Upper lobe of right lung (tissue), 1 donor: ENCODE measurements at places on chromosomes 4 and X. TPM values are rescaled to one million over a fixed set of nuclear protein-coding genes. Genes with fewer than 3 reads are reported as not detected.
A peak's percentile ranks its signal among the peaks of the same experiment; 100 is the strongest.

The HSFX1 gene
- 1.4 TPM for total RNA-seq

The REELD1 gene
- total RNA-seq = 0.29 TPM

The SCML1 gene
- total RNA-seq = 12.3 TPM

DNA sequence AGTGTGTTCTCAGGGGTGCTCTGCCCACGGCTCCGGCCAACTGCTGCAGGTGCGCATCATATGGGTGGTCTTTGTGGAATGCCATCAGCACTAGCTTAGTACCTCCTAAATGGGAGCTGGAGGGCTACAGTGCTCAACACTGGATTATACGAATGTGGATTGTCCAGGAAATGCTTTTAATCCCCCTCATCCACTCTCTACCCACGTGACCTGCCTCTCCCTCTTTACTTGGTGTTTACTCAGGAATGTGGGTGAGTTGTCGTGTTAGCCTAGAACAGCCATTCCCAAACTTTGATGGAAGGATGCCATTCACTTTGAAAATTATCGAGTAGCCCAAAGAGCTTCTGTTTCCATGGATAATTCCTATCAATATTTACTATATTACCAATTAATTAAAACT is 150.8 kb downstream of the PTTG2 start:
- H3K27ac ChIP-seq = no peak overlapping the region
- peaks cover 10% of the 10 kb centered on the region for H3K4me1 ChIP-seq
- no peak overlapping the region for H3K4me3 ChIP-seq

- peak; percentile 62 for DNase-seq
- H3K4me1 ChIP-seq = peaks cover 7% of the 10 kb centered on the region
- H3K27ac ChIP-seq = peak overlapping the region; percentile 38
- H3K4me3 ChIP-seq = no peak overlapping the region
- no peaks in the 10 kb centered on the region for H3K27me3 ChIP-seq
Measured at GRCh38 chrX:46628460-46629371, 55.2 kb downstream of the CHST7 start.

GRCh38 chr4:13543839-13544605 is at the start of gene NKX3-2:
TSS of gene NKX3-2 (minus strand) at chr4:13544508. CDS start at chr4:13544414, 94 bp downstream.
- no peaks in the 10 kb centered on the region for H3K36me3 ChIP-seq
- no peak for DNase-seq
- H3K27me3 ChIP-seq = peaks cover 98% of the 10 kb centered on the region

DNA sequence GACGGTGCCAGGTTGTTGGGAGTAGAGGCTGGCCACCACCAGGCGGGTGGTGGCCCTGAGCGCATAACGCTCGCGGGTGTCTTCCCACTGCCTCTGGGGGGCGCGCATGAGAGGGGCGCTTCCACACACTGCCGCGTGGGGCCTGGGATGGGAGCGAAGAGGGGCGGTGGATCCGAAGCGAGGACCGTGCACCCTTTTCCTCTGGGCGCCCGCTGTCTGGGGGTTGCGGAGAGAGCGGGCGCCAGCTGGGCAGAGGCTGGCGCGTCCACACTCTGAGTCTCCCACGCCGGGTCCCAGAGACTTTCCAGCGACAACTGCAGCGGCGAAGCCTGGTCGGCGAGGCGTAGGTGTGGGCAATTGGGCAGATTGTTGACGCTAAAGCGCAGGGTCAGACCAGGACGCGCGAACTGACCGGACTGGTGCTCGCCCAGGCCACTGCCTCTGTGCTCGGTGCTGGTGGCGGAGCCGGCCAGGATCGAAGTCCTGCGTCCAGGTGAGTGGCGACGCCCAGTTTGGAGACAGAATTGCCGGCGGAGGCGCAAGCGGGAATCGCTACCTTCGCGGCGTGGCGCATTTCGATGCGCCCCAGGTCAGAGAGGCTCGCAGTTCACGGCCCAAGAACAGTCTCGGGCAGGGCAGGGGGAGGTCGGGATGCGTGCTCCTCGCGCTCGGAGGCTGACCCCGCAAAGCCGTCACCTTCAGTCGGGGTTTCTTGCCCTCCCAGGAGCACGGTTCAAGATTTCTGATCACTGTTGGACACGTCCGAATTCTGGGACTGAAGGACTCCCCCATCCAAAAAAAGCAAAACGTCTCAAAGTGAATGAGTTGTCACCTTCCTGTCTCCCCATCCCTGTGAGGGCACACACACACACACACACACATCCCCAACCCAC is 2.6 kb upstream of the HMX1 start:
- no peaks in the 10 kb centered on the region for H3K36me3 ChIP-seq
- H3K4me3 ChIP-seq = no peak overlapping the region
- no peak for DNase-seq
- peaks cover 85% of the 10 kb centered on the region for H3K27me3 ChIP-seq
- H3K4me1 ChIP-seq = no peaks in the 10 kb centered on the region

- no peaks in the 10 kb centered on the region for H3K4me1 ChIP-seq
- no peak overlapping the region for H3K4me3 ChIP-seq
- DNase-seq = no peak
- no peaks in the 10 kb centered on the region for H3K36me3 ChIP-seq
- H3K27me3 ChIP-seq = no peaks in the 10 kb centered on the region
Measured at GRCh38 chr4:22739968-22740367, 47.2 kb downstream of the GBA3 start.

- H3K4me1 ChIP-seq = no peaks in the 10 kb centered on the region
- no peak overlapping the region for H3K4me3 ChIP-seq
Measured at GRCh38 chrX:153877571-153878261, 8.3 kb downstream of the L1CAM start.

DNA sequence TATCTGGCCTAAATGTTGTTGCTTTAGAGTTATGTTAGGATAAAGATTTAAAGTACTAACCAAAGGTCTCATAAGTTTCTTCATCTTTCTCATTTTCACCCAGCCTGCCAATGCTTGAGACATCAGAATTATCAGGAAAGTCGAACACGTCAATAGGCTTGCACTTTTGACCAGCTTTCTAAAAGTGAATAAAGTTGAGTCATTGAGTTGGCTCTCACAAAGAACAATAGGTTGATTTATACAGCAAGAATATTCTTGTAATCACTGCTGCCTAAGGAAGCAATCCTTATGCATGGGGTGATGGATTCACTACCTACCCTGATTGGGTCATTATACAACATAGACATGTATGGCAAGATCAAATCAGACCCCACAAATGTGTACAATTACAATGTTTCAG is 5.0 kb downstream of the CENPU start:
- peaks cover 6% of the 10 kb centered on the region for H3K4me1 ChIP-seq
- DNase-seq = no peak
